Esophagus mucosa (tissue), 1 donor: ENCODE measurements at places on chromosomes 7 and 10.
A peak's percentile ranks its signal among the peaks of the same experiment; 100 is the strongest.

DNA sequence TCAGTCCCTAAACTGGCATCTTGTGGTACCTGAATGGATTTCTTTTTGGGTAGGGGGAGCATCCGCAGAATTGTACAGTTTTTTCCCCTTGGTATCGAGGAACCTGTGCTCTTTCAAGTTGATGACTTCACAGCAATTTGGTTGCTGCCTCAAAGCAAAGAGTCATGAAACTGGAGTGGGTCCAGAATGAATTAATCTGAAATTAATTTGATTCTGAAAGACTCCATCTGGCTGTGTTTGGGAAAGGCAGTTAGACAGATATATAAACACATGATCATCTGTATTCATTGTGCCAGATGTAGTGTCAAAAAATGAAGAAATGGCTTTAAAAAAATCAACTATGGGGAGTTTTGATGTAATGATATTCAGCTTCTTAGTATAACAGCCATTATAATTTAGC, 136.1 kb downstream of the CELF2 start:
- no peak for ATAC-seq

DNA sequence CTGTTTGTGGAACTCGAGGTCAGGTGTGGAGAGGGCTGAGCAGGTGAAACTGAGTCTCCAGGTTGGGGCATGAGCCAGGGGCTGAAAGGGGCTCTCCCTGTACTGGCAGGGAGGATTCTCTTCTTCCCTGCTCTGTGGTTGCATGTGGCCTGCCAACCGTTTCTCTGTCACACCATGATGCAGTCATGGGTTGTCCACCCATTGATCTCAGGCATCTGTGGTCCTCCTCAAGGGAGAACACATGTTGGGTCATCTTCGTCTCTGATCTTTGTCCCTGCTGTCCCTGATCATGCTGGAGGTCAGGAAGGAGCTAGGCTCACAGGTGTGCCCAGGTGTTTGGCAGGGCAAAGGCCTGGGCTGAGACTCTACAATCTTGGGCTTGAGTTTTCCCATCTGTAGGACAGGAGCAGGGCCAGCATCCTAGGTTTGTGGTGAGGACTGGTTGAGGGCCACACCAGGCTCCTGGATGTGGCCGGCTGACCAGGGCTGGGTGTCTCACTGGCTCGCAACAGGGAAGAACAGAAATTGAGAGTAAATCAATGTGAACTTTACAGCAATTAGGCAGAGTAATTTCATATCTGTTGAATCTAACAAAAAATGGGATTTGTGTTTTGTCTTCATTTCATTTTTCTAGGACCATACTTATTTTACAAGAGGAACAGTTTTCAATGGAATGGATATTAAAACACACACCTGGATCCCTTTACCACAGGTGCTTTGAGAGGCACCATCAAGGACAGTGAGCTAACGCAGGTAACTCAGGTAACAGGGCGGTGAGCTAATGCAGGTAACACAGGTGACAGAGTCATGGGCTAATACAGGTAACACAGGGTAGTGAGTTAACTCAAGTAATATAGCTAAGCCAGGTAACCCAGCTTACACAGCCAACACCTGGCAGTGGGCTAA, 58.5 kb upstream of the IGFBP3 start:
- ATAC-seq: peak; percentile 9

DNA sequence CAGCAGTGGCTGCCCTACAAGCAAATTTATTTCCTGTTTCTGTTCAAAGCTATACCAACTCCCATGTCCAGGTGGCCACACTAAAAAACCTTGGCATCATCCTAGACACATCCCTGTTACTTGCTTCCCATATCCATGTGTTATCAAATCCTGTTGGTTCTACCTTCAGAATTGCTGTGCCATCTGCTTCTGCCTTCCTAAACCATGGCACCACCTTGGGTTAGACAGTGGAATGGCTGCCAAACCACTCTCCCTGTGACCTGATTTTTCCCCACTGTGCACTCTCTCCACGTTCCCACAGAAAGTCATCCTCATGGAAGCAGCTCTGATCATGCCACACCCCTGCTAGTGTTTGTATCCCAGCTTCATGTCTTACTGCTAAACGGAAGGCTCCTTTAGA, 697.6 kb upstream of the GALNT17 start:
- no peak for ATAC-seq

DNA sequence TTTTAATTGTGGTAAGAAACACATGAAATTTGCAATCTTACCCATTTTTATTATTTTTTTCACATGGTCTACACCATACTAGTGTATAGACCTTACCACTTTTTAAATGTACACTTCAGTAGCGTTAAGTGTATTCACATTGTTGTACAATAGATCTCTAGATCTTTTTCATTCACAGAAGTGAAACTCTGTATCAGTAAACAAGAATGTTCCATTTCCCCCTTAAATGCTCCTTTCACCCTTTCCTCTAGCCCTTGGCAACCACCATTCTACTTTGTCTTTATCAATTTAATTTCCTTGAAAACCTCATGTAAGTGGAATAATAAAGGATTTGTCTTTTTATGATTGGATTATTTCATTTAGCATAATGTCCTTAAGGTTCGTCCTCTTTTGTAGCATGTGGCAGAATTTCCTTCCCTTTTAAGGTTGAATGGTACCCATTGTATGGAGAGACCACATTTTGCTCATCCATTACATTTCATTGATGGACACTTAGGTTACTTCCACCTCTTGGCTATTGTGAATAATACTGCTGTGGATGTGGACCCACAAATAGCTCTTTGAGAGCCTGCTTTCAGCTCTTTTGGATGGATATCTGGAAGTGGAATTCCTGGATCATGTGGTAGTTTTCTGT, 45.7 kb downstream of the SNX10 start:
- no peak for ATAC-seq

DNA sequence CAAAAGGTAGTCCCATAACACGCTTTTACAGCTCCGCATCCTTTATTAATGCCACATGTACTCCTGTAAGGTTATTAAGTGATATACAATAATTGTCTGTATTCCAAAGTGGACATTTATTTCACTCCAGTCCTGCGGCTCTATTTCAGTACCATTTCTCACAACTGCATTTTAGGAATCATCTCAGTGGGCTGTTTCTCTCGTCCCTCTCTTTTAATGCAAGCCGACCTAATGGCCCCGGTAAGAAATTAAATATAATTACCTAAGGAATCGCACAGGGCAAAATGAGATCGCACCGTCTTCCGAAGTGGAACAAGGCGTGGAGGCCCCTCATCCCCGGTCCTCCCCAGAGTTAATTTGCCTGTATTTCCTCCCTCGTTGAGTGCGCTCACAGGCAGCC, 216.5 kb downstream of the RAB11FIP2 start:
- ATAC-seq: no peak

- ATAC-seq: no peak
Measured at GRCh38 chr7:138429577-138430250, 30.3 kb upstream of the TRIM24 start.

DNA sequence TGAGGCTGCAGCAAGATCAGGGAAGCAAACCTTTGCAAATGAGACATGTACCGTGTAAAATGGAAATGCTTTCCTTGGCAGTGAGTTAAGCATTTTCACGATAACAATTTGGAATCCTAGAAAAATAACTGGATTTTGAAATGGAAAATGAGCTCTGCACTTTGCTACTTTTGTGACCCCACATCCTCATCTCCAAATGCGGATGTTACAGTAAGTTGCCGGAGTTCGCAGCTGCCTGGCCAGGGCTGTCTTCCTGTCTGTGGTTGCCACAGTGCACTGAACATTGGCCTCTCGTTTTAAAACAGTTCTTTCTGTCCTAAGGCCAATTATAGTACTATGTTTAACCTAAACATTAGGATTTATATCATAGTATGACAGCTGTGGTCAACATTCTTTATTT, 136.2 kb upstream of the FZD8 start:
- ATAC-seq: no peak

- no peak for ATAC-seq
Measured at GRCh38 chr7:44103923-44104859, at the start of gene AEBP1. AEBP1 (plus strand) TSS chr7:44104345; CDS start chr7:44104666, 321 bp downstream.

- peak; percentile 53 for ATAC-seq
Measured at GRCh38 chr10:43354330-43354635, 17.2 kb upstream of the FXYD4 start.

GRCh38 chr10:131806646-131807317, 94.0 kb upstream of the PPP2R2D start:
- no peak for ATAC-seq

- ATAC-seq: no peak
Measured at GRCh38 chr10:132844069-132844809, 58.3 kb upstream of the NKX6-2 start.

DNA sequence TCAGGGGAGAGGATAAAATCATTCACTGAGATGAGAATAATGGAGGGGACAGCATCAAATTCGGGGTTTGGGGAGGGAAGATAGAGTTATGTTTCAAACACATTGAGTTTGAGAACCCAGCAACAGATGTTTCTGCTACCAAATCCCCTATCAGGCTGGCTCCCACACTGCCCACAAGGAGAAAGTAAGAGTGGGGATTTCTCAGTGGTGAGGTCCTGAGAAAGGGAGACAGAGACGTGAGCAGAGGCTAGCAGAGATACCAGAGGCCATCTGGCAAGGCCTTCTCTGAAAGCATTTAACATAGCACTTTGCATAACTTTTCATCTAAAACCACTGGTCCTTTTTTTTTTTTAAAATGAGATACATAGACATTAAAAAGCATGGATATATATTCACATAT, 7.8 kb upstream of the SLF2 start:
- ATAC-seq: no peak

DNA sequence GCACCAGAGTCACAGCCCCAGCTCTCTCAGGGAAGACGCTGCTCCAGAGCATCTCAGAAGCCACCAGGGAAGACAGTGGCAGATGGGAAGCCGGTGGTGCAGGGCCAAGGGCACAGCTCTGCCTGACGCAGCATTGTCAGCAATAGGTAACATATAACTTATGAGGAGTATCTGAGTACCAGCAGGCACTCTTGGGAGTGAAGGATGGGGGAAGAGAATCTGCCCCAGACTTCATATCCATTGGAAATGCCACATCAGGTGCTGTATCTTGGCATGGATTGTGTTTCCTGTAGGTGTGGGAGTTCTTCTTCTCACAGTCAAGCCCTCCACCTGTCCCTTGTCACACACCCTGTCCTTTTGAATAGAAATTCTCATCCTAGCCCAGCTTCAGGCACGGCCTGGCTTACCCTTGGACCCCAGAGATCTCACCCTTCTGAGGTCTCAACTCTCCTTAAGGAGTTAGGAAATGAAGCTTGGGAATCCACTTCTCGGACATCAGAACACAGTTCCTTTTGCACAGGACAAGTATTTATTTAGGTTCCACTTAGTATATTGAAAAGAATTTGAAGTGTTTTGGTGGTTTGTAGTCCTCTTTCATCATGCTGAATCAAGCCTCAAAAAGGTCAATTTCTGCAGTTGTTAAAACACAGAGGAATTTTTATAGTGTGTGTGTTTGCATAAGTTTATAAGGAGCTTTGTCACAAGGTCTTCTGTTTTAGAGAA, 9.9 kb downstream of the EPDR1 start:
- ATAC-seq: no peak
